ENCODE measurements at places on chromosomes 12 and 14.

DNA sequence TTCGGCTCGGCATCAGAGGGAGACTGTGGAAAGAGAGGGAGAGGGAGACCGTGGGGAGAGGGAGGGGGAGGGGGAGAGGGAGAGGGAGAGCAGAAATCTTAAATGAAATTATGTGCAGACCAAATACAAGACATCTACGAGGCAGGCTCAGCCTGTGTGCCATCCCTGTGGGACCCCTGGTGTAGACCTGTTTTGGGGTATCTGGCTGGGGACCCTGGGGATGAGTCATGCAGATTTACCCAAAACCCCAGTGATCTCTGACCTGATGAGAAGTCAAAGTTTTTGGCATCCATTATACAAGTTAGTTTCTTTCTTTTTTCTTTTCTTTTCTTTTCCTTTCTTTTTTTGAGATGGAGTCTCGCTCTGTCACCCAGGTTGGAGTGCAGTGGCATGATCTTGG lies 44.4 kb downstream of the ADGRD1 start:
- no peak for DNase-seq

DNA sequence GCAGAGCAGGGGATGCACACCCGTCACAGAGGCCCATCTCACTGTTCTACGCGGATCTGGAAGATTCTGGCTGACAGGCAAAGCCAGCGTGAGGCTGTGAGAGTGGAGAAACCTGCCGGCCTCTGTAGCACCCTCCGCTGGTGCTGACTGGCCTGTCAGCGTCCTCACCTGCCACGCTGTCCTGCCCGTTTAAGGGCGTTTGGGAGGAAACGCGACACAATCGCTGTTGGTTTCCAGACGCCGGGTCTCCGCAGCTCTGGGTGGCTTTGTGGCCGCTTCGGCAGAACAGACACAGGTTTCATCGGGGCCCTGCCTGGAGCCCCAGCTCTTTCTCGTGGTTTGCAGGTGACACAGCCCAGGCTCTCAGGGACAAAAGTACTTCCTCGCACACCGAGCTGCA lies 70.6 kb downstream of the NOC4L start:
- DNase-seq: no peak

GRCh38 chr14:84826294-84826693 lies 703.6 kb upstream of the FLRT2 start:
- no peak for DNase-seq

DNA sequence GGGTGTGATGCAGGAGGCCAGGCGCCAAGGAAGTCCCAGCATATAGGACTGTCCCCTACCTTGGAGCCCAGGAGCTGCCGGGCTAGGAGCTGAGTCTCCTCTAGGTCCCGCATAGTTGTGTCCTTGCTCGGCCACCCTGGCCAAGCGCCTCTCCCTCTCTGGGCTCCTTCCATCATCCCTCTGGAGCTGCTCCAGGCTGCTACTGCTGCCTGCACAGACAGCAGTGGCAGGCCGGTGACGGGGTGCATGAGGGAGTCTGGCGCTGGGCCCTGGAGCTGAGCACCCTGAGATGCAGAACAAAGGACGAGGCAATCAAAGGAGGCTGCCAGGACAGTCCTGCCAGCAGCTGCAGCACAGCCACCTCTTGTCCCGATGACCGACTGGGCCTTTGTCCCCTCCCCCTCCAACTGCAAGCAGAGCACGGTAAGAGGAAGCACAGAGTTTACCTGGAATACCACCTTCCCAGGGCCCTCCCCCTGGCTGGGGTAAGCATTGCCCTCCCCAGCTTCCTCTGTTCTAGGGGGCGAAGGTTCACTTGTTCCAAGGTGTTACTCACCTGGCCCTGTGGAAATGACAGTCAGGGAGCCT lies 10.4 kb downstream of the DTX1 start:
- DNase-seq: no peak

DNA sequence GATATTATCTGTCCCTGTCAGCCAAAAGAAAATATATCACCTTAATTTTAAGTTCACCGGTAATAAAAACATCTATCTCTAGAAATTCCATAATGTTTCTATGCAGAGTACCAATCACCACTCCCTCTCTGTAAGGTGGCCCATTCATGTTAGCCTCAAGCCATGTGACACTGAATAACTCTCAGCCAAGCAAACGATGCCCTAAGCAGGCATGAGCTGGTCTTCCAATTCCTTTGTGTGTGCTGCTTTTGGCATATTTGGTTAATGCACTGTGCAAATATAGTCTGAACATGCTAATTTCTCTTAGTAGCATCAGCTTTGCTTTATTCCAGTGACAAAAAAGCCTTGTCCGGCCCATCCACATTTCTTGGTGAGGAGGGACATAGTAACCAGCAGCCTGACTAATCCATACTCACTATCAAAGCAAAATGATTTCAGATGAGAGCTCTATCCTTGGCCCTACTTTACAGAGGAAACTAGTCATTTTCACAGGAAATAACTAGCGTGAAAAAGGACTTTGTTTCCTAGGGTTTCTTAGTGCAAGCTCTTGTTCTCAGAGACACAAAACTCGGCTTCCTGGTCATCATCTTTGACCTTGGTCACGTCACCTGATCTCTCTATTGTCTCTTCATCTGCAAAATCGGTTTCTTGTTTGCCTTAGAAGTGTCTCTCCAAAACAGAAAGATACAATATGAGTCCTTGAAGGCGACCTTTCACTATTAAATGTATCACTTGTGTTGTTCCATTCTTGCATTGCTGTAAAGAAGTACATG lies 59.2 kb upstream of the RTRAF start:
- DNase-seq: peak; percentile 75

DNA sequence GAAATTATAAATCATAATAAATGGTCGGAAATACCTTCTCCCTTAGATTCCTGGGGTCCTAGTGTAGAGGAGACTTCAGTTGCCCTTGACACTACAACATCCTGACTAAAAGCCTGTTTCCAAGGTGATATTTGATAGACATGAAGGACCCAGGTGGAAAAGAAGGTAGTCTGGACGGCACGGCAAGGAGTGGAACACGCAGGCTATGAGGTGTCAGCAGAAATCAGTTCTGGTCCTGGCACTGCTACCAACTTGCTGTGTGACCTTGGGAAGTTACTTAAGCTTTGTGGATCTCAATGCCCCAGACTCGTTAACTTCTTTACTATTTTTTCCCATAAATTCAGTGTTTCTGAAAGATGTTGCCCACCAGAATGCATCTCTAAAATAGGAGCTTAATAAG lies 36.9 kb upstream of the BCL2L14 start:
- no peak for DNase-seq

DNA sequence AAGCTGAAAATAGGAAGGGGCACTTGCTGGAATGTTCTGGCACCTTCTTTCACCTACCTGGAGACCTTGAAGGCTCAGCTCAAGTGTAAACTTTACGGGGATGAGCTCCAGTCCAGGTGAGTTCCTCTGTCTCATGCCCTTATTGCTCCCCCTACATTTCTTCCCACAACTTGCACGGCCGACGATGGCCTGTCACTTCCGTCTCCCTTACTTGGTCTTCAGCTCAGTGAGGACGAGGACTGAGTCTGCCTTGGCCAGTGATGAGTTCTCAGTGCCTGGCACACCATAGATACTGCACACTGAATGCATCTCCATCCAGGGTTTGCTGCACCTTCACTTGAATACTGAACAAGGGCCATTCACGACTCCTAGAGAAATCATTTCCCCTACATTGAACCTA lies 21.4 kb downstream of the ADGRD1 start:
- no peak for DNase-seq
